Dermis microvascular lymphatic vessel endothelial cell (primary cell): ENCODE measurements at places on chromosomes 12 and 14. TPM values are rescaled to one million over a fixed set of nuclear protein-coding genes. Genes with fewer than 3 reads are reported as not detected.

- DNase-seq = no peak
These were observed 495.4 kb upstream of the SEL1L start for GRCh38 chr14:82029038-82029437.

Gene RGS6
- total RNA-seq = not detected in 2 replicates

GRCh38 chr12:122827258-122827657 lies 8.0 kb upstream of the HIP1R start:
- DNase-seq = no peak

Gene PTPN6
- total RNA-seq = 2.4 and 2.6 TPM in 2 replicates

Gene IGF1
- 0.26 and 2.1 TPM in 2 replicates for total RNA-seq

DNA sequence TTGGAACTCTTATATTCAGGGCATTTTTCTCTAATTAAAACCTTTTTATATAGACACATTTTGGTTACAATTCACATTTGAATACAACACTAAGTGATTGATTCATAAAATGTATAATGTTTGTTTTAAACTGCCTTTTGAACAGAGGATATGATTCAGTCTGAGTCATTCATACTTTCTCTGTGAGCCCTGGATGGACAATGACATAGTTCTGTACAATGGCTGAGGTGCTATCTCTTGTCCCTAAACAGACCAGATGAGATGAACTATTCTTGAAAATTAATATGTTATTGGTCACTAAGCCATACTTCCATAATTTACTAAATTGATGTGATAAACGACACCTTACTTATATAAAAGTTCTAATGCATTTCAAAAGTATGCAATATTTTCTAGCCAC lies 199.7 kb upstream of the ATXN7L3B start:
- peak; percentile 15 for DNase-seq

- no peak for DNase-seq
These were observed 215.5 kb downstream of the C12orf50 start for GRCh38 chr12:87813476-87814234.

DNA sequence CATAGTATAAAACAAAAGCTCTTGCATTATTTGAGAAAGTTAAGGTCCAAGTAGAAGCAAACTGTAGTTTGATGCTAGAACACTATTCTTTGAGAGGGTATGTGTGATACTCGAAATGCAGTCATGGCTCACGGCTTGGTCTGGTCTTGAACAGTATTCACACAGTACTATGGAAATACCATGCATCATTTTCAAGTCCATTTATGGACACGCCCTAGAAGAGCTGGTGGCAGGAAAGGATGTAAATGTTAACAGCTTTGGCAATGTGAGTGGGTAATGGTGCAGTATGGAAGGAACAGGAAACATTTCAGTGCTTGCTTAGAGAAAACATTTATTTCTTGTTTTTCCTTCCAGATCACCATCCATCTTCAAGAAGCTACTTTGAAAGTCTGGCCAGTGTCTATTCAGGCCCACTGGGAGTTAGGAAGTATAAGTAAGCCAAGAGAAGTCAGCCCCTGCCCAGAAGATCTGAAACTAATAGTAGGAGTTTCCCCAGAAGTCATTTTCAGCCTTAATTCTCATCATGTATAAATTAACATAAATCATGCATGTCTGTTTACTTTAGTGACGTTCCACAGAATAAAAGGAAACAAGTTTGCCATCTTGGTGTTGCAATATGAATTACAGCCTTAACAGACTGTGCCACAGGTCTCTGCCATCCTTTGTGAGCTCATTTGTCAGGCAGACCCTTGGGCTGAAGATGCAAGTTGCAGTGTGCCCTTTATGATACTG lies 5.7 kb upstream of the AKAP5 start:
- DNase-seq = no peak

GRCh38 chr12:28578361-28578760 lies 388.1 kb downstream of the CCDC91 start:
- no peak for DNase-seq
